ENCODE measurements at places on chromosomes 5 and 9.

- DNase-seq: no peak
Measured at GRCh38 chr9:129436751-129437625, 183.9 kb downstream of the C9orf50 start.

- DNase-seq: no peak
Measured at GRCh38 chr9:70291446-70291845, 32.7 kb downstream of the SMC5 start.

DNA sequence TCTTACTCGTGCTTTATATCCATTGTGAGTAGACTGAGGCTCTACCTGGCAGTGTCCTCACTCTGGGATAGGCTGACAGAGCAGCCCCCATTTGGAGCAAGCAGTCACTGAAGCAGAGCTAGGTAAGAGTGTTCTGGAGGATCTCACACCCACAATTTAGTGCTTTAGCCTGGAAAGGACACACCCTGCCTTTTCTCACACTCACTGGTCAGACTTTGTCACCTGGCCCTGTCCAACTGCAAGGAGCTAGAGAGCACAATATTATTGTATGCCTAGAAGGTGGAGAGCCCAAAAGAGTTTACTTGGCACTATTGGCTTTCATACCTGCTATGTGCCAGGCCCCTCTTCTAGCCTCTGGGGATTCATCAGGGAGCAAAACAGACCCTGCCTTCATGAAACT is 141.9 kb downstream of the MAST4 start:
- DNase-seq: no peak

DNA sequence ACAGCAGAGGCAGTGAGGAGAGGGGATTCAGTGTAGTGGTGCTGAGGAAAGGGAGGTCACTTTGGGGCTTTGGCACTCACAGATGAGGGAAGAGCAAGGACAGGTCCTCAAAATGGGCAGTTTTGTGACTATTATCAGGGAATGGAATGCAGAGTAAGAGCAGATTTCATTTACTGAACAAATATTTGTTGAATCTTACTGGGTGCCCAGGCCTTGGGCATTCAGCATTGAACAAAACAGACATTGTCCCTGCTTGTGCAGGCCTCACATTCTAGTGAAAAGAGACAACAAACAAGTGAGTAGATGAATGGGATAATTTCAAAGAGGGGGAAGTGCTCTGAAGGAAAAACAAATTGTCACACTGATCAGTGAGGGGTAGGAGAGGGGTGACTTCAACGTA is 404.1 kb downstream of the DMRT2 start:
- no peak for DNase-seq

GRCh38 chr9:34086864-34087263 is 38.2 kb upstream of the UBAP2 start:
- no peak for DNase-seq

DNA sequence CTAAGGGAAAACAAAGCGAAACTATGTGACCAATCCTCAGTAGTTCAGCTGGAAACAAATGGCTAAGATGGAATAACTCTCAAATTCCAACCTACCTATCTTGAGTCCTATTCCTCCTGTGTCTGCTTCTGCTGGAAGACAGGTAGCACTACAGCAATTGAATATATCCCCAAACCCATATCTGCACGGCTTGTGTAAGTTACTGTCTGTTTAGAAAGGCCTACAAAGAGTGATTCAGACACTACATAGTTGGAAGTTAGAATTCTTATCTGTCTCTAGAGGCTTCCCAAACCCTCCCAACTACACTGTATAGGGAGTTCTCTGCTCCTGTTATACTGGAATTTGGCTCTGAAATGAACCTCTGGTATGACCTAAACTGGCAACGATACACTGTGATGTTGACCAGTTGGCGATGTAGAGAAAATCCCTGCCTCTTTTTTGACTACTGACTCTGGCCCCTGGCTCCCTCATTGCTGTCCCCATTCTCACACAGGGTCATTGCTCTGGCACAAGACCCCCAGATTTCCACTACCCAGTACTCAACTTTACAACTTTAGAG is 22.6 kb upstream of the NADK2 start:
- DNase-seq: no peak

- no peak for DNase-seq
Measured at GRCh38 chr9:2758162-2758897, 41.0 kb downstream of the KCNV2 start.
